Left cardiac atrium (tissue), 4 donors: ENCODE measurements at places on chromosomes 13 and 19. TPM values are rescaled to one million over a fixed set of nuclear protein-coding genes. Genes with fewer than 3 reads are reported as not detected.

The ZNF729 gene
- total RNA-seq: not detected

- DNase-seq: peak; percentile 49
Observed at GRCh38 chr19:34320277-34320676, 44.7 kb upstream of the GPI start.

- no peak for DNase-seq
Observed at GRCh38 chr13:98144801-98145350, 2.0 kb downstream of the FARP1 start.

- no peak for DNase-seq
Observed at GRCh38 chr13:50106559-50106958, 91.3 kb downstream of the KCNRG start.

The PSG11 gene
- total RNA-seq: not detected

The CBY2 gene
- not detected for total RNA-seq

- DNase-seq: no peak
Observed at GRCh38 chr13:61954092-61954491, 538.4 kb upstream of the PCDH20 start.

The RNF113B gene
- total RNA-seq: not detected

The NLRP11 gene
- total RNA-seq: not detected

The PDCD2L gene
- total RNA-seq: 7.5 TPM

The SLC5A5 gene
- not detected for total RNA-seq
